Kasumi-1 (cell line): ENCODE measurements at places on chromosomes 5 and 9.

DNA sequence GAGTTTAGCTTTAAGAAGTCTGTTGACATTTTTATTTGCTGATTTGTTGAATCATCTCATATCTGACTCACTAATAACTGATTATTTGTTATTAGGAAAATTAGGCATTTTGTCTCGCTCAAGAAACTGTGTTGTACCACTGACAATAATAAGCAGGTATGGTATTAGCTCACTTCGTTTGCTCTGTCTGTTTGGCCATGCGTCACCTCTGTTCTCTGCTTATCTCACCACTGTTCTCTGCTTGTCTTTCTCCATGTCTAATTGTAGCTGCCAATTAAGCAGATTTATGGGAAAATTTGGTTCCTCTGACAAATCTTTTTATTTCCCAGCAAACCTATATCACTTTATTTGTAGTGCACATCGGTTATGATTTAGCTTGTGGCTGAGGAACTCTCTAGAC lies 138.9 kb downstream of the WDR41 start:
- DNase-seq = no peak

- no peak for DNase-seq
Measured at GRCh38 chr5:93274291-93274690, 306.7 kb downstream of the NR2F1-AS1 start.

DNA sequence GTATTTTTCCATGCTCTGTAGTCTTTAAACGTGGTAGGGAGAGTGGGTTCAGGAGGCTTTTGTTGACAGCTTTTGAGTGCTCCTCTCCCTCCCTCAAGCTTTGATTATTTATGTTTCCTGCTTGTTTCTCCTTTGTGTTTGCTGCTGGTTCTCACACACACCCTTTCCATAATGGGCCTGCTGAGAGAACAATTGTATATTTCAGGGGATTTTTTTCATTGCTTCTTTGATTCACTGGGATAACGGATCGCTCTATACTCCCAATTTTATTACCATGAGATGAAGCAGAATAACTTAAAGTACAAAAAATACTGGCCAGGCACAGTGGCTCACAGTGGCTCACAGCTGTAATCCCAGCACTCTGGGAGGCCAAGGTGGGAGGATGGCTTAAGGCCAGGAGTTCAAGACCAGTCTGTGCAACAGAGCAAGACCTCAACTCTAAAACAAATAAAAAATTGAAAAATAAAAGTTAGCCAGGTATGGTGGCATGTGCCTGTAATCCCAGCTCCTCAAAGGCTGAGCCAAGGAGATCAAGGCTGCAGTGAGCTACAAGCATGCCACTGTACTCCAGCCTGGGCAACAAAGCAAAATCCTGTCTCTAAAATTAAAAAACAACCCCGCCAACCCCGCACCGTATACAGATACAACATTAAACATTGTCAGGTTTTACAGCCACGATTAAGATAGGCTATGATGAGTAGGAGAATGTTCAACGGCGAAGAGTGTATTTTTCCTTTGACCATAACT lies 66.9 kb downstream of the USP20 start:
- DNase-seq = no peak

- no peak for DNase-seq
Measured at GRCh38 chr5:135213027-135213386, 179.0 kb upstream of the PITX1 start.

DNA sequence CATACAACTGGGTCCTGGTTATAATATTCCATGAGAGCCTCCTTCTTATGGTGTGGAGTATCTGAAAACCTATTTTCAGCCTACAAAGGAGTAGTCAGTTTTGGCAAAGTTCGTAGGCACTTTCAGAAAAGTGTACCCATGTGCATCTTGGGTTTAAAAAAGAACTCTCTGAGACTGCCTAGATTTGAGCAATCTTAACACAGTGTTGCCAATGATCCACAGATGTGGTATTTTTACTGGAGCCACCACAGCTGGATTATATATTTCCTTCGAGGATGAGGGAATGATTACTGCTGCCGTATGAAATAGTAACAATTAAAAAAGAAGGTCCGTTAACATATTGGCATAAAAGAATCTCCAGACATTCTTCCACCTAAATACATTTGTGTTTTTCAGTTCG lies 1.1 kb downstream of the PALM2AKAP2 start:
- DNase-seq = no peak

DNA sequence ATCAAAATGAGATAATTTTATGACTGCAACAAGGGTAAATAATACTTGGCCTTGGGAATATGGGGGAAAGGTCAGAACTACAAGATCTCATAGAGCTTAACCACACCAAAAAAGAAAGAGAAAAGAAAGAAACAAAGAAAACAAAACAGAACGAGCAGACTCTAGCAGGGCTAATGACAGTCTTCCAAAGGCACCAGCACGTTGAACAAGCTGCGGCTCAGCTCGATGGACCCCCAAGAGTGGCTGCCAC lies 689 bp downstream of the AK3 start:
- no peak for DNase-seq

DNA sequence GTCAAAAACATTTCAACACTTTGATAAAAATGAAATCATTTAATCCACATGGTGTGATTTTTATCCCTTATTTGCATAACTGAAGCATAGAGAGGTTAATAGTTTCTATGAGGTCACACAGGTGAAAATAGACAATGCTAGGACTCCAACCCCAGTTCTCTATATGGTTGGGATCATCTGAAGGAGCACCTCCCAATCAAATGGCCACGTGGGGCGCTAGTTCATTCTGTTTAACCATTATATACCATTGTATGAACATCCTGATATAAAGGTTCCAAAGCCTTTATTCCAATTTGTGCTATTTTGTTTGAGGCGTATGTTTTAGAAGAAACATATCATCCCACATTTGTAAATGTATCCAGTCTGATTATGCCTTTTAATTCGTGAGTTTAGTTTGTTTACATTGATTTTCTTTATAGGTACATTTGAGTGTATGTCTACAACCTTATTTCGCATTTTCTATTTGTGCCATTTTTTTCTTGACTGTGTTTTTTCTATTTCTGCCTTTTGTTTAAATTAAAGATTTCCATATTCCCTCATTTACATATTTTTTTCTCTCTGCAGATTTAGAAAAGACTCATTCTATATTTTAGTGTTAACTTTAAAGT lies 1092.0 kb downstream of the MAT2B start:
- DNase-seq = peak; percentile 10

DNA sequence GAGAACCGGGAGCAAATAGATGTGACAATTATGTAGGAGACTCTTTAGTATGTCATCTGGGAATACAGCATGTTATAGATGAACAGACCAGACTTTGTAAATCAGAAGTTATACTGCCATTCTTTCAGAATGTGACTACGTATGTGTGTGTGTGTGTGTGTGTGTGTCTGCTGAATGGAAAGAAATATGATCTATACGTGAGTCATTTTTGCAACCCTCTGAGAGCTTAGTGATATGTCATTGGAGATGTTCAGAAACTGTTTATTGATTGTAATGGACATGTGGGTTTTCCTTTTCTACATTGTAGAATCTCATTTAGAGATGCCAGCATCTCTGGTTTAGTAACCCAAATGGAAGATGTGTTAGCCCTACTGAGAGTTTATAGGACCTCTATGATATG lies 731.5 kb downstream of the TLE1 start:
- DNase-seq = no peak

- no peak for DNase-seq
Measured at GRCh38 chr9:72564479-72565281, 43.3 kb downstream of the TMC1 start.

GRCh38 chr5:9630251-9630650 lies at the start of gene TAS2R1:
Gene TAS2R1 (minus strand): TSS chr5:9630351. CDS start chr5:9630032, 319 bp downstream.
- no peak for DNase-seq

- no peak for DNase-seq
Measured at GRCh38 chr5:121660142-121660541, 191.5 kb upstream of the FTMT start.

DNA sequence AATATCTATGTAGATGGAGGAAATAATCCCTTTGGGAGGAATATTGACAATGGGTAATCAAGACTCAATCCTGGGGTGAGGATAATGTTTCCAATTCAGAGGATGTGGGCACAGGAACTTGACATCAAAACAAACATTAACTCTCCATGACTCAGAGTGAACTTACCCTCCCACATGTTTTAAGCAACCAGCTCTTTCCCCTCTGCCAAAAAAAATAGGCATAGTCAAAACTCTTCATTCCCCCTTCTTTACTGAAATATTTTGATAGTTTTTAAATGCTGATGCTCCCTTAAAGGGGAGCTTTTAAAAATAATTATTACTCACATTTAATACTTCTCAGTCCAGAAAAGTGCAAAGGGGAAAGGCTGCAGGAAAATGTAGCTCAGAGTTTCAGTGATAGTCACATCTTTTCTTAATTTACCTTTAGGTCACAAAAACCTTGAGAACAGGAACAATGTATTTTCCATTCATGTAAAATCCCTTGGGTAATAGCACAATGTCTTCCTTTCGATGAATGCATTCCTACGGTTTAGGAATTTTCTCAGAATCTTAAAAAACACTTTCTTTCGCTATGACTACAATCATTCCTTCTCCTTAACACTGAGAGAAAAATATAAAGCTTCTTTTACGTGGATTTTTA lies 298.4 kb upstream of the GRAMD2B start:
- no peak for DNase-seq

DNA sequence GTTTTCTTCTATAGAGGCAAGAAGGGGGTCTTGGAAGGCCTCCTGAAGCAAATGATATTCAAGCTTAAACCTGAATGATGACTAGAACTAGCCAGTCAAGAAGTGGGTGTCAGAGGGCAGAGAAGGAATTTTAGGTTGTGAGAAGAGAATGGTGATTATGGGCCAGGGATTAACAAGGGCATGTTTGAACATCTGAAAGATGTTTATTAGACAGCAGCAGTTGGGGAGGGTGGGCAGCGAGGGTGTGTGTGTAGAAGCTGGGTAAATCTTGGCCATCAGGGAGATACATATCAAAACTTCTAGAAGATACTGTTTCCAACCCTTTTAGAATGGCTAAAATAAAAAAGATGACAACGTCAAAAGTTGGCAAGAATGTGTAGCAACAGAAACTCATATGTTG lies 54.5 kb downstream of the MAN2A1 start:
- DNase-seq = no peak

- DNase-seq = no peak
Measured at GRCh38 chr9:128822407-128823042, 4.2 kb downstream of the ENDOG start.

DNA sequence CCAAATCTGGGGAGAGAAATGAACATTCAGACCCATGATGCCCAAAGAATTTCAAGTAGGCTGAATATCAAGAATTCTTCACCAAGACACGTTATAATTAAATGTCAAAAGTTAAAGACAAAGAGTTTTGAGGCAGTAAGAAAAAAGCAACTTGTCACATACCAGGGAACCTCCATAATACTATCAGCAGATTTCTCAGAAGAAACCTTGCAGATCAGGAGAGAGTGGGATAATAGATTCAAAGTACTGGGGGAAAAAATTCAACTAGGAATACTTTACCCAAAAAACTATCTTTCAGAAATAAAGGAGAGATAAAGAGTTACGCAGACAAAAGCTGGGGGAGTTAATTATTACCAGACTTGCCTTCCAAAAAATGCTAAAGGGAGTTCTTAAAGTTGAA lies 516.0 kb downstream of the CETN3 start:
- no peak for DNase-seq

GRCh38 chr9:78363221-78363620 lies 66.3 kb downstream of the PSAT1 start:
- DNase-seq = no peak

GRCh38 chr5:392431-392988 lies 50.5 kb upstream of the EXOC3 start:
- DNase-seq = peak; percentile 96

DNA sequence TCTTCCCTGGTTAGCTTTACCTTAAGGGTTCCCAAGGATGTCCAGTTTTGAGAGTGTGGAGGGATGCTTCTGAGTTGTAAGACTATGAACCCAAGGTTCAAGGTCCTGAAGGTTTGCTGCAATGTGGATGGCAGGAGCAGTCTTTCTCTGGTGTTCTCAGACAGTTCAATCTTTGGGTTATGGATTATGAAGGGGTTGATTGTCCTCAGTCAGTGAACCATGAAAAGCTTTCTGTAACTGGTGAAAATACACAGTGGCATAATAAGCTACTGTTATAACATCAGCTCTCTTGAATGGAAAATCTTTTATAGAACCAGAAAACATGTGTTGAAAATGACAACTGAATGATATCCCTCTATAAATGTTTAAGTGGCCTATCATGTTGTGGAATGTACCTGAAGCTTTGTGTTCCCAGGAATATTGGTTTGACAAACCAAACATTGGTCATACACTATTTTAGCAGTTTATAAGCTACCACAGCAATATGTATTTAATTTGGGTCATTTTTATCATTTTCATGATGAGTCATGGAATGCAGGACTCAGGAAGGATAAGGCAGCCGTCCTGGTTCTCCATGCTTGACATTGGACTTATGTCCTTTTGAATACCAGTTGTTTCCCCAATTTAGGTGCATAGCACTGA lies 1041.8 kb upstream of the ARRDC3 start:
- DNase-seq = no peak

- no peak for DNase-seq
Measured at GRCh38 chr5:150589862-150590601, 50.4 kb upstream of the SYNPO start.

GRCh38 chr5:1008451-1009358 lies at the start of gene NKD2:
Gene NKD2 (plus strand): TSS chr5:1008802. CDS start chr5:1009058, 256 bp downstream.
- peak; percentile 14 for DNase-seq

GRCh38 chr9:9754186-9754585 lies 858.6 kb downstream of the PTPRD start:
- DNase-seq = no peak

DNA sequence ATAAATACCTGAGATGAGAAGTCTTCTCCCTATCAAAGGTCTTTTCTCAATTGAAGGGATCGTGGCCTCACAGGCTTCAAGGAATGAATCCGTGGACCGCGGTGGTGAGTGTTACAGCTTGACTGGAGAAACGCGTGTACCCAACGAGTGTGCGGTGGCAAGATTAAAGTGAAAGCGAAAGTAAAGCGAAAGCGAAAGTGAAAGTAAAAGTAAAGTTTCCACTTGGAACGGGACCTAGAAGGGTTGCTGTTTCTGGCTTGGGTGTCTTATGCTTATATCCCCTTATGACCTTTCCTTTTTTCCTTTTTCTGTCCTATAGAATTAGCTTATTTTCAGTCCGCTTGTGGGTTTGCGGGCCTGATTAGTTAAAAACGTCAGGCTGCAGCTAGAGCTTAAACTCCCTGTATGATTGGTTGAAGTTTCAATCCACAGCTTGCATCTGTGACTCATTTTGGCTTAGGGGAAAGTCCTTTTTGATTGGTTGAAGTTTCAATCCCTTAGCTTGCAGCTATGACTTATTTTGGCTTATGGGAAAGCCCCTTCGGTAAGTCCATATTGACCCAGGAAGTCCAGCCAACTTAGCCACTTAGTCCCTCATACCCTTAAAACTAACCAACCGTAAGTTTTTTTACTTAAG lies 924.3 kb upstream of the CDH10 start:
- DNase-seq = no peak

- no peak for DNase-seq
Measured at GRCh38 chr9:16328349-16328748, 542.1 kb downstream of the BNC2 start.

- peak; percentile 19 for DNase-seq
Measured at GRCh38 chr5:138149530-138149929, 10.3 kb upstream of the NME5 start.

DNA sequence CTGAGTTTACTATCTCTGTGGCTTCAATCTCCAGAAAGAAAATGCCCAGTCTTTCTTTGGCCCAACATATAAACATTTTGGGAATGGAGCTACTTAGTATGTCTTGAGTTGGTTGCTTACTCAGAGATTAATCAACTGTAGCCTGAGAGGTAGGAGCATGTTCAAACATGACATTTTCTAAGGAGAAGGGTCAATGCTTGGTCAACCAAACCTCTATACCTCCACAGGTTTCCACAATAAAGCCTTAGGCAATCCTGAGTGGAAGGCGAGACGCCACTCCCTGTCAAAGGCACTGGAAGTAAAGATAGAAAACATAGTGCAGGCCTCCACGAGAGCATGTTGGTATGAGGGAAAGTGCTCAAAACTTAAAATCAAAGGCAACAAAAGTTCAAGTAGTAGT lies 411.4 kb downstream of the KCTD16 start:
- DNase-seq = no peak
